Fibroblast of skin of right biceps (primary cell): ENCODE measurements at places on chromosomes 12 and 14.

GRCh38 chr14:104230119-104230815 lies 91.9 kb downstream of the KIF26A start:
- DNase-seq, result no peak

DNA sequence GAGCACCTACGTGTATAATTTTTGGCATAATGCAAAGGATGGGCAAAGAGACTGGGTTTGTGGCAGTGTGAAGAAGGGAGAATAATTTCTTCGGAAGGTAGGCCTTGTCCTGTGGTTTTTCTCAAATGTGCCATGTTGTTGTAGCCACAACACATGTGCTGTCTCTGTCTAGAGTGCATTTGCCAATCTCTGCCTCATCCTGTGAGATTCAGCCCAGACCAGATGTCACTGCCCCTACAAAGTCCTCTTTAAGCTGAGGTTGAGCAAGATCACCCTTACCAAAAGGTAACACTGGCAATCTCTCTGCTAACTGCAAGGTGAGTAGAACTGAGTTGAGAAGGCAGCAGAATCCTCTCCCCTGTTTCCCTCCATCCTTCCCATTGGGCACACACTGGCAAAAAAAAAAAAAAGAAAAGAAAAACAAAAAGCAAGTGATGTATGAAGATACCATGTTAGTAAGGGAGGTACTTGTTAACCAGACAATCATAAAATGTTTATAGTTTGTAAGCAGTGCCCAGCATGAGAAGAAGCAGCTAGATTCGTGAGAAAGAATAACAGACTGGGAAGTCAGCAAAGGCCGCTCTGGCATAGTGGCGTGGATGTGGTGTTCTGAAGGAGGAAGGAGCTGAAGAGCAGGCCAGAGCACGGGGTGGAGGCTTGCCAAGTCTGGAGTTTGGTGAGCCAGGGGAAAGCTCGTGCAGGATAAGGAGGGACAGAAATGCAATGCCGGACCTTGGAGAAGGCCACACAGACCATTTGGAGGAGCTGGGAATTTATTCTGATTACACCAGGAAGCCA lies 18.9 kb downstream of the DYRK2 start:
- no peak for DNase-seq

DNA sequence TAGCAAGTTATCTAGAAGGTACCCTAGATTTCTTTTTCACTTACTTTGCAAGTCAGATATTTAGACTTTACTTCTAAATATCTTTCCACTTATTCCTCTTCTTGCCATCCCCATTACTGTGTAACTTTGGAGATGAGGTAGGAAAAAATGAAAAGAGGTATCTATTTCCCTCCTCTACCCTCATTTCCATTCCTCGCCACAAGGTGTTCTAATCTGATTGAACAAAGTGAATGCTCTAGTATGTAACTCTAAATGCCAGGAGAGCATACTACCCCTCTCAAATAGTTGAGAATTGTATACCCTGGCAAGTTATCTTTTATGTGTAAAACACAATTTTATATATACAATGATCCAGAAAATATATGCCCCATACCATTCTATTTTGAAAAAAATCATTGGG lies 1.7 kb upstream of the LDHB start:
- DNase-seq, result no peak

GRCh38 chr14:23411563-23412525 lies 3.8 kb upstream of the MYH6 start:
- DNase-seq, result no peak

- DNase-seq, result peak; percentile 24
These were observed 193.3 kb downstream of the ANO4 start for GRCh38 chr12:100987552-100988521.

DNA sequence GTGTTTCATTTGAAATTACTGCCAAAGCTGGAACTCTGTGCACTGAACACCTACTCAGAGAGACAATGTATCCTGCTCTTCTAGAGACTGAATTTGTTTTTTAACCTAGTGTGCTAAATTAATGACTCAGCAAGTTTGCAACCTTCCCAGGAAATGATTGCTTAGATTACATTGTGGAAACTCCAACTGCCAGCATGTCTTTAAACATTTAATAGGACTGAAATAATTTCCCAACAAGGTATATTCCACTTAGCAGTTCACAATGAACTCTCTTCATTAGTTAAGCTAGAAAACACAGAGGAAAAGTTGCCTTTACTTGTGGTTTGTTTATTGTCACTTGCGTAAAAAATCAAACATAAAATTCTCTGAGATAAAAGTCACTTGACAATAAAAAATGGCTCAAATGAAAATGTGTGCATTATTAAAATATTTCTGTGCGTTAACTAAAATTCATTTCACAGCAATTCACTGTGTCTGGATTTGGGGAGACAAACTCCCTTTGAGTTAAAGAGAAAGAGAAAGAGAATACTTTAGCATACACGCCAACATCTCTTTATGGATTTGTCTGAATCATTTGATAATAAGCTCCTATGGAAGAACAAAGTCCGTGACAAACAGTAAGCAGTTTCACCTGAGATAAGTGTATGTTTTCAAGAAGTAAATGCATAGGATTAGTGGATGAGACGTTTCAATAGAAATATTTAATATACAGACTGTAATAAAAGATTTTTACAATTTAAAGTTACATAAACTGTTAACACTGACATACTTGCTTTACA lies 284.0 kb downstream of the PRKD1 start:
- peak; percentile 41 for DNase-seq

- no peak for DNase-seq
These were observed 867 bp upstream of the TDG start for GRCh38 chr12:103964805-103965204.

GRCh38 chr12:45981075-45981837 lies 9.1 kb downstream of the SCAF11 start:
- DNase-seq, result no peak

DNA sequence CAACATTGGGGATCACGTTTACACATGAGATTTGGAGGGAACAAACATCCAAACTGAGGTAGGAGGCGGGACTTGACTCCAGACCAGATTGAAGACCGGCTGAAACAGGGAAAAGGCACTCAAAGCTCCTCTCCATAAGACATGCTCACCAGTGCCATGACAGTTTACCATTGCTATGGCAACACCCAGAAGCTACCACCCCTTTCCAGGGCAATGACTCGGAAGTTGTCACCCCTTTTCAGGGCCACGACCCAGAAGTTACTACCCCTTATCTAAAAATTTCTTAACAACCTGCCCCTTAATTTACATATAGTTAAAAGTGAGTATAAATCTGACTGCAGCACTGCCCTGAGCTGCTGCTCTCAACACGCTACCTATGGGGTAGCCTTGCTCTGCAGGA lies 34.1 kb downstream of the TMEM233 start:
- no peak for DNase-seq

GRCh38 chr12:89314060-89314761 lies 38.1 kb downstream of the DUSP6 start:
- DNase-seq, result no peak

DNA sequence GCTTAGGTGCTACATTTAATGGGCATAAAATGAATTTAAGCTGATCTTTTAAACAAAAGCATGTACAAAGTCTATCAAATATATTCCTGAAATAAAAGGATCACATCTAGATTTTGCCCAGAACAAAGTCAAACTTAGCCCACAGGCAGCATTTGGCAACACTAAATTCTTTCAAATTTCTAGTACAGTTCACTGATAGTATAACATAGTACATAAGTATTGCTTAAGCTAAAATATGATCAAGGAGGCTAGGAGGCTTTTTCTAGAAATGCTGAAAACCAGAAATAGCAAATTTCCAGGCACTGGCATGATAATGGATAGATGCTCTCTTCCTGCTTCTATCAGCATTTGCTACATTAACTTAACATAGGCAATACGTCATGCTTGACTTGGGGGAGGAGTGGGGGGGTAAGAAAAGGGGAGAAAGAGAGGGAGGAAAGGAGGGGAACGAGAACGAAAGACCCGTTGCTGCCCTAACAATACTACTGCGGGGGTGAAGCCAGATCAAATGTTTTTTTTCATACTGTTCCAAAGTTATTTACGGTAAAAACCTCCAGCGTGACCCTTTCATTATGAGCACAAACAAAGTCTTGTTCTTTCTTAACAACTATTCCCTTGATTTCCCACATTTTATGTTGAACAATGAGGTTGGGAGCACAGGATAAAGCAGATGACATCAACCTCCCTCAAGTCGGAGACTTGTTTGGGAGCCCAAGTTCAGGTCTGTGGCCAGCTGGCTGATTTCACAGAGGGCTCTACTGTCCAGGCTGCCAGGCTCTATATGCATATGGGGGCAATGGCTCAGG lies 10.6 kb downstream of the TMED10 start:
- no peak for DNase-seq

DNA sequence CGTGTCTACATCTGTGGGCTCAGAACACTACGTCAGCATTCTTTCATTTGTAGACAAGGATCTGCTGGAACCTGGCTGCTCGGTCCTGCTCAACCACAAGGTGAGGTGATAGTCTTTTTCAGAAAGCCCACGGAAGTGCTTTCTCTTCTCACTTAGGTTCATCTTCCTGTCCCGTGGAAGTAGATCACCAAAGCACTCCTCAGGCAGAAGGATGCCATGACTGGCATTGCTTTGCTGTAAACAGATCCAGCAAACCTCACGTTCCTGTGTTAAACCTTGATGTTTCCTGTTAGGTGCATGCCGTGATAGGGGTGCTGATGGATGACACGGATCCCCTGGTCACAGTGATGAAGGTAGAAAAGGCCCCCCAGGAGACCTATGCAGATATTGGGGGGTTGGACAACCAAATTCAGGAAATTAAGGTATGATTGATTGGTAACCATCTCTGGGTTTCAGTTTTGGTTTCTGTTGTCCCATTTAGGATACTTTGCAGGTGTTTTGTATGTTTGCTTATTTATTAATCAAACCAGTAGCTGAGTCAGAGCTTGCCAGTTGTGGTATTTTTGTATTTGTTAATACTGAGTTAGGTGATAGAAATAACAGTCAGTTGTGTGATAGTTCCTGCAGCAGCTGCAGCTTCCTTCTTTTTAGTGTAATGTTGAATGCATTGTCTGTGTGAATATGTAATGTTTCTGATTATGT lies 7.5 kb downstream of the PSMC1 start:
- no peak for DNase-seq

DNA sequence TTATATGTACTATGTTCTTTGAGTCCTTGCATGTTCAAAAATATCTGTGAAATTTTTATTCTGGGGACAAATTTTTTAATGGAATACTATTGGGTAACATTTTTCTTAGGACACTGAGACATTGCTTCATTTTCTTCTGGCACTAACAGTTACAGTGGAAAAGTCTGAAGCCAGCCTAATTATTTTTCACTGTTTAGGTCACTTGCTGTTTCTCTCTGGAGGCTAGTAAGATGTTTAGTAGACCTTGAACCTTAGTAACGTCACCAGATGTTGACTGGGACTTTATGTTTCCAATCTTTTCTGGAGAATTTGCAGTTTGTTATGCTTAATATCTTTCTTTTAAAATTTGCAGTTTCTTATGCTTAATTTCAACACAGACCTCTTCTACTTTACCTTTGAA lies 12.3 kb upstream of the EPYC start:
- DNase-seq, result no peak

GRCh38 chr12:123767613-123768012 lies 5.5 kb downstream of the DNAH10 start:
- DNase-seq, result no peak

DNA sequence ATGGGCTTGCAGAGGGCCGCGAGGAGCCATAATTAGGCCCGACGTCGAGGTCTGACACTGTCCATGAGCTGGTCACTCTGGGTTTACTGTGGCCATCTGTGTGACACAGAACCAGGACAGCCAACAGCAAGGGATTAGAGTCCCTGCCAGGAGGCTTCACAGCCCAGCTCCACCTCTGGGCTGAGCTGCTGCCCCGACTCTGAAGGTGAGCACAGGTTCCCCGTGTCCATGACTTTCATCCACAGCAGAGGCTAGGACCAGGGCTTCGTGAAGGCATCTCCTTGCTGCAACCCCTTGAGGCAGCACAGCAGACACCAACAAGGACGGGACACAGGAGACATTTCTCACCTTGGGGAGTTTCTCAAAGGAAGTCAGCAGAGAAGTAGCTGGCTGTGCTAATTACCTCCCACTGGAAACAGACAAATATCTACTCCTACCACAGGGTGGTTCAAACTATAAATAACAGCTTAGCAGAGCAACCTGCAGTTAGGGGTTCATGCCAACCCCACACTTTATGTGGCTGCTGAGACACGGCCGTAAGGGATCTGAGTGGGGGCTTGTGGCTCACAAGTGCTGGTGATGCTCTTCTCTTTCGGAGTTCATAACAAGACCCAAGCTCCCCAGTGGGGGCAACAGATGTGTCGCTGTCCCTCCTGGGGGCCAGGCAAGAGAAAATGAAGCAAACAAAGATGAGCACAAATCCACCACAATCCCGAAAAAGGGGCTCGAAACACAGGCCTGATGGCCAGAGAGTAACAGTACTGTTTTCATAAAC lies 29.2 kb downstream of the ZFYVE21 start:
- no peak for DNase-seq

DNA sequence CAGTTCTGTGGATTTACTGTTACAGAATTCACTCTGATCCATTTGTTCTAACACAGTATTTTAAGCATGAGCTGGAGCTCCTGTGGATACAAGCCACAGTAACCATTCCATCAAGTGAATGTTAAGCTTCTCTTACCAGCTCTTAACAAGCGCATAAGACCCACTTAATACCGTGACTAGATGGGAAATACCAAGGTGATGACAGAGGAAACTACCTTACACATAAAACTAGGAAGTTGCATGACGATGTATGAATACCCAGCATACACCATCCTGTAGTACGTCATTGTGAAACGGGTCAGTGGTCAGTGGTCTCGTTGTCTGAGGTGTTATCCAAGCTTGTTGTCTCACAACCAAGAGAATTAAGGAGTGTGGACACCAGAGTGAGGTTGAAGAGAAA lies 2.0 kb upstream of the GALC start:
- no peak for DNase-seq

DNA sequence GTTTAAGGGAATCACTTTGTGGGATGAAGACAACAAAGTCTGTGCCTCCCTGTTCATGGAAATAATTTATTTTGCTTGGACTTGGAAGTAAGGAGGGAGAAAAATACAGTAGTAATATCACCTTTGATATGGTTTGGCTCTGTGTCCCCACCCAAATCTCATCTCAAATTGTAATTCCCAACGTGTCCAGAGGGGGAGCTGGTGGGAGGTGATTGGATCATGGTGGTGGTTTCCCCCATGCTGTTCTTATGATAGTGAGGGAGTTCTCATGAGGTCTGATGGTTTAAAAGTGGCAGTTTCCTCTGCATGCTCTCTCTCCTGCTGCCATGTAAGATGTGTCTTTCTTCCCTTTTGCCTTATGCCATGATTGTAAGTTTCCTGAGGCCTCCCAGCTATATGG lies 460.7 kb downstream of the NOVA1 start:
- DNase-seq, result no peak

GRCh38 chr12:11836282-11837151 lies 187.0 kb downstream of the ETV6 start:
- no peak for DNase-seq

GRCh38 chr14:75303381-75303789 lies 24.8 kb downstream of the FOS start:
- peak; percentile 61 for DNase-seq

GRCh38 chr12:72111706-72112105 lies 160.5 kb upstream of the TRHDE start:
- no peak for DNase-seq

DNA sequence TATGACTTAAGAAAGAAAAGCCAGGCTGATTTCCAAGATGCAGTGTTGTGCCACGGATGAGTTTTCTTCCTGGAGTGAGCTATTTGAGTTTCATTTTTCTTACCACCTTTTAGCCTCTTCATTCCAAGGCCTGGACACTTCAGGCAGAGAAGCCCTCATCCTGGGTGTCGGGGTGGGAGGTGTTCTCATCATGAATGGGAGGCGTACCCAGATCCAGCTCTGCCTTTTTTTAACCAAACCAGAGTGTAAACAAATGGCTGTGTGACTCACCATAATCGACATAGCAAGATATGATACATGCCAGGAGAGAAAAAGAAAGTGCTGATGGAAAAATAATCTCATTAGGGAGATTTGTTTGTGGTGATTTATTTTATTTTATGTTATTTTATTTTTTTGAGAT lies 79.9 kb downstream of the ARF6 start:
- DNase-seq, result peak; percentile 89
